ENCODE measurements at places on chromosomes 3 and 15.

GRCh38 chr3:83226751-83227150, 1465.3 kb upstream of the GBE1 start:
- DNase-seq: no peak

- no peak for DNase-seq
Observed at GRCh38 chr3:116770815-116771450, 61.4 kb downstream of the TUSC7 start.

- DNase-seq: no peak
Observed at GRCh38 chr3:40985195-40985594, 214.1 kb upstream of the CTNNB1 start.

DNA sequence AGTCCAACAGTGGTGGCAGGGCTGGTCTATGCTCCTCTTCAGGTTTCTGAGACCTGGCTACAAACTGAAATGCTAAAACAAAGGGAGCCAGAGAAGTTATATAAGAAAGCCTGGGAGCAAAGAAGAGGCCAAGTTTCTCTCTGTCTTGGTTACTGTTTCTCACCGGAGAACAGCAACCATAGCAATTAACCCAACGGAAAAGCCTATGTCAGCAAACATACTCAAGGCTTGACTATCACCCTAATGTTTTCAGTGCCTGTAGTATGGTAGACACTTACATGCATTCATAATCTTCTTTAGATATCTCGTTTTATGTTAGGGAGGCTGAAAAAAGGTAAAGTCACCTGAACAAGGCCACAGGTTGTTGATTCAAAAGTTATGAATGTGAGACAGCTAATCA, 86.3 kb upstream of the CLSTN2 start:
- DNase-seq: no peak

- peak; percentile 74 for DNase-seq
Observed at GRCh38 chr3:45911511-45912226, 25.3 kb downstream of the CCR9 start.

- DNase-seq: no peak
Observed at GRCh38 chr3:16739541-16740105, 134.4 kb upstream of the DAZL start.

GRCh38 chr3:13179181-13179580, 106.0 kb upstream of the IQSEC1 start:
- no peak for DNase-seq

- no peak for DNase-seq
Observed at GRCh38 chr15:54082836-54083492, 104.7 kb downstream of the UNC13C start.

DNA sequence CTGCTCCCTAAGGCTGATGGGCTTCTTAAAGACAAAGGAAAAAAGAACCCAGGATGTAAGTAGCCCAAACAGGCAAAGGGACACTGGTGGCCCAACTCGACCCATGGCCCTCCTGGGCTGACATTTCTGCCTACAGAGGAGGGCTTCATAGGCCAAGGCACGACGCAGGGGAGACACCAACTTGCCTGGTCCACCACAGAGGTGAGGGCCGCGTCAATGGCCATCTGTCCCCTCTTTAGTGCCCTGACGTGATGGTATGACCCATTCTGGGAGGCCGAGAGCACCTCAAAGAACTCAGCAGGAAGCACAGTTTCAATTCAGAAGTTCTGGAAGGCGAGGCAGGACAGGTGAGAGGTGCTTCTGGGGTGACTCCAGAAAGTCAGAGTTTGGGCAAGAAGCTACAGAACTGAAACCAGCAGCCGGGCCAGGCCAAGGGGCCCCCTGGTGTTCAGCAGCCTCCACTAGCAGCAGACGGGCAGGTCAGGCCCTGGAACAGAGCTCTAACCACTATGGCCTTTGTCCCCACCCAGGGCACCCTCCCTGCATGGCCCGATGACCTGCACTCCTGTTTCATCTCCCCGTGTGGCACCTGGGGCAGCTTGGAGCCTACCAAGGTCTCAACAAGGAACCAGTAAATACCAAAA, 45.1 kb downstream of the HMCES start:
- DNase-seq: no peak

DNA sequence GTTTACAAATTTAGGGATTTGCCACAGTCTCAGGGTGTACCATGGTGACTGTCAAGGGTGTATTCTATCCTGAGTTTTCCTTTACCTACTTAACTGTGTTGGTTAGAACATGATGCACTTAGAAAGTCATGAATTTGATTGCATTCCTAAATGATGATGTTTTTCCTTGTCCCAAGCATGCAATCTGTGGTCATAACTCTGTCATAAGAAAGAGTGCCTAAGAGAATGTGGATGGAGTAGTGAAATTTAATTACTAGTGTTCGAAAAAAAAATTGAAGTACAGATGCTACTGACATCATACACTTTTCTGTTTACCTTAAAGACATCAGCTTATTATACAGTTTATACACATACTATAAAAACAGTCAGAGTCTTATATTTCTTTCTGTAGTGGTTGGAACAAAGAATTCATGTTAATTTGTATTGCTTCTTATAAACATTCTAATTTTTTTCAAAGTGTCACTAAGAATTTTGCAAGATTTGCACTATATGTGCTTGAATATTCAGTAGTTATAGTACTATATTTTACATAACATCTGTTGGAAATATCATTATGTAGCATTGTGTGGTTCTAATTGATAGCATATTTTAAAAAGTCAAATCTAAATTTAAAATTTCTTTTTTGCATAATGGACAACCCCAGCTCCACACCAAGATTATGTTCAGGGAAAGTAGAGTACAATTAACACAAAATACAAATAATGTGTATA, 231.3 kb upstream of the KCNMB2 start:
- no peak for DNase-seq

DNA sequence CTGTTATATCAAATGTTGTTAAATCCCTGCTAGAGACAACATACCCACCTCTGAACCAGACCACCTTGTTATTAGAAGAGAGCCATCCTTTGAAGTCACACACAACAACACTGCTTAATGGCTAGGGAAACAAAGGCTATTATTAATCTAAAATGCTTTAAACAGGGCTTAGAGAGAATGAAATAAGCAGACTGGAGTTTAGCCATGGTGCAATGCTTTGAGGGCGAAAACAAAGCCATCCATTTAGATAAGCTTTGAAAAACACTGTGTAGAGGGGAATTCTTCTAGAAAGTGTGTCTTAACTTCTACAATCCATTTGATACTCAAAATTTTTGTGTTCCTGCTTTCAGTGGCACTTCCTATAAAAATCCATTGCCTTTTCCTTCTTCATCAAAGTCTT, 148.6 kb downstream of the IL5RA start:
- DNase-seq: no peak

DNA sequence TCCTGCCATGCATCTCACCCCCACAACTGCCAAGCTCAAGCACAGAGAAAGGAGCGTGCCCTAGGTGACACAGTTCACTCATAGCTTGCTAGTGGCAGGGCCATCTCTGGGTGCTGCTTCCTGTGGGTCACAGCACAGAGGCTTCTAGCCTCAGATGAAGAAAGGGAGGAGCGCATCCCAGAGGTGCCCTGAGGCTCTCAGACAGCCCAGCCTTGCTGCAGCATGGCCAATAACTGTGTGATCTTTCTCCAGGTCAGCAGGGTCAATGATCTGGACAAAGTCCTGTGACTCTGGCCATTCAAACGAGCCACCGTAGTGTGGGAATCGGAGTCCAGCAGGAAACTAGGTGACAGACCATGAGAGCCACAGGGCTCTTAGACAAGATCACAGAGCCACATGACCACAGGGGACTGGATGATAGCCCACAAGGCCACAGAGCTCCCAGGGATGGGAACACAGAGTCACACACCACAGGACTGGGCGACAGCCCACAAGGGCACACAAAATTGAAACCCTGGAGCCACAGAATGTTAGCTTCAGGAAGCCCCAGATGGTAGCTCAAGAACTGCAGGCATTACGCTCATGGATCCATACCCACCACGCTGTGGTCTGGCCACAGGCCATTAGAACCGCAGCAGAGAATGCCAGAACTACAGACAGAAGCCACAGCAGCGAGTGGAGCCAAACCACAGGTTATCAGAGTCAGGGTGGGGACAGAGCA, 25.9 kb upstream of the GRIP2 start:
- DNase-seq: no peak

DNA sequence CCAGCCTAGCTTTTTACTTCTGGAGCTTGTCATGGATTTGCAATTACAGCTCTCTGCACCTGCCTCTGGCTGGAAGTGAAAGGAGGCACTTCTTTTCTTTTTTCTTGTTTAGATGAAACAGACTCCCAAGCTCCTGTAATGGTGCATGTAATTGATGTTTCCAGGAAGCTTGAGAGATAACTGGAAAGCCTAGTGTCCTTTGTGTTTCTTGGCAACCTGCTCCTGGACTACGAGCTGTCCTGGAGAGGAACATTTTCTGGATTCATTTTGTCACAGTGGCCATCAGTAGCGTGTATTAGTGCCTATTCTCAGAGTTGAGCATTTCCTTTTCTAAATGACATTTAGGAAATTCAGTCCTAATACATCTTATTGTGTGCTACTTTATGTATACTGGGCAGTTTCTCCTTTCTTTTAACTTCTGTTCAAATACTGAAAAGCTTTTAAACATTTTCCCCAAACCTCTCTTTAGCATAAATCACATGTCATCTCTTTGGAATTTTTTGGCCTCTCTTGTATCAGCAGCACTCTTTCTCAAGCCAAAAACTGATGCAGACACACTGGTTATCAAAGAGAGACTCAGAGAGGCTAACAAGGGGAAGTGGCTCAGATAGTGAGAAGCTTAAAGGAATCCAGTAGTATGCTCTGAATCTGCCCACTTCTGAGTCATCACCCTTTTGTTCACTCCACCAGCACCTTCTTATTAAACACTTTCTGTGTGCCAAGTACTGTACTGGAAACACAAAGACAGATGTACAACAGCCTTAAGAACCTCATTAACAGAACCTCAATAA, 62.6 kb upstream of the SLC2A2 start:
- no peak for DNase-seq

GRCh38 chr15:99995543-99995942, 262.3 kb upstream of the LYSMD4 start:
- DNase-seq: peak; percentile 12

GRCh38 chr15:25514522-25514921, 75.7 kb upstream of the UBE3A start:
- no peak for DNase-seq

- DNase-seq: no peak
Observed at GRCh38 chr15:73024168-73024567, 28.1 kb upstream of the NEO1 start.

- DNase-seq: no peak
Observed at GRCh38 chr3:13325892-13326443, 94.2 kb downstream of the NUP210 start.

DNA sequence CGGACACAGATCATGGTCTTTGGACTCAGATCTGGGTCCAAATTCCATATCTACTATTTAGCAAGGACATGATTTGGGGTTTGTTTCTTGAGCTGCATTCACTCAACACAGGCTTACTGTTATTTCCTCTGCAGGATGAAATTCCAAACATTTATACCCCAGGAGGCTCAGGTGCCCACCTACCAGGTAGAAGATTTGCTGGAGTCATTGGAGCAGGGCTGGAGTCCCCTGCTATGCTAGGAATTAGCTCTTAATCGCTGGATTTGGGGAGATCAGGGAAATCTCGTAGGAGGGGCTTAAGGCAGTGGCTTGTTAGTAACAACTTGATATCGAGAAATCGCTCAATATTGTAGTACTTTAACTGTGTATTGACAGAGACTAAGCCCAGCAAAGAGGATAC, 193.0 kb downstream of the IL20RB start:
- DNase-seq: no peak

GRCh38 chr3:138578141-138578540, 15.9 kb downstream of the CEP70 start:
- no peak for DNase-seq

DNA sequence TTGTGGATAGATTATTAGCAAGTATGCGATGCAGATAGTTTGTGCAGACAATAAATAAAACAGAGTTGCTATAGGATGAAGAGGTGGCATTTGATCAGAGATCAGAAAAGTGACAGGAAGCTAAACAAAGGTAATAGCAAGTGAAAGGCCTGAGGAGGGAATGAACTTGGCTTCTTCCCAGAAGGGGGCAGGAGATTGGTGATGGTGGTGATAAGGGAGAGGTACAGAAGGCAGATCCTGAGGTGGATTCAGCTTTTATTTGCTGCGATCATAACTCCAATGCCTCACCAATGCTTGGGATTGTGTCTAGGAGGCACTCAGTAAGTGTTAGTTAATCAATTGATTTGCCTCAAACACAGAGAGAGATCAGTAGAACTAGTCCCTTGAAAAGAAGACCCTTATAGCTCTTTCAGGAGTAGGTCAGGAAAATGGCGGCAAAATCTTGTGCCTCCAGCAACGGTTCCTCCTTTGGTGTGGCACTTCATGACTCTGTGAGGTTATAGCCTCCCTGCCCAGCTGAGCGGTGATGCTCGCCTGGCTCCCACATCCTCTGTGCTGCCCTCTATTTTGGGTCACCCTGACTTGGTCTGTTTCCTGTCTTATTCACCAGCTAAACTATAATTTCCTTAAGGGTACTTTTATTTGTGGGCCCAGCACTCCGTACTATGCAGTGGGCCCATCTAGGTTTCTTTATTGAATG, 37.5 kb downstream of the TGFBR2 start:
- DNase-seq: no peak

GRCh38 chr3:47581835-47582234, 3.2 kb upstream of the CSPG5 start:
- no peak for DNase-seq

DNA sequence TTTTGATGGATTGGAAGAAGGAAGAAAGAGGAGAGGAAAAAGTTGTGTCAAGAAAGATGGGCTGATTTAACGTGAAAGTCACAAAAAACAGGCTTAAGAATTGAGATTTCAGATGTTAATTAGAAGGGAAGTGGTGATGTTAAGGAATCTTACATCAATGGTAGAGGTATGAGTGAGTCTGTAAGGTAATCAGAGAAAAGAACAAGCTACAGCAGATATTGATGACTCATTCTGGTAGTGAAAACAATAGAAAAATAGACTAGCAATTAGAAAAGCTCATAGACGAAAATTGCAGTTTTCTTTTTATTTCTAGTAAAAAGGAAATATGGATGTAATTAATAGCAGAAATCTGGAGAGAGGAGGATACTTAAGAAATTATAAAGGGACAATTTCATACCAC, 559.6 kb downstream of the MCTP2 start:
- DNase-seq: no peak

DNA sequence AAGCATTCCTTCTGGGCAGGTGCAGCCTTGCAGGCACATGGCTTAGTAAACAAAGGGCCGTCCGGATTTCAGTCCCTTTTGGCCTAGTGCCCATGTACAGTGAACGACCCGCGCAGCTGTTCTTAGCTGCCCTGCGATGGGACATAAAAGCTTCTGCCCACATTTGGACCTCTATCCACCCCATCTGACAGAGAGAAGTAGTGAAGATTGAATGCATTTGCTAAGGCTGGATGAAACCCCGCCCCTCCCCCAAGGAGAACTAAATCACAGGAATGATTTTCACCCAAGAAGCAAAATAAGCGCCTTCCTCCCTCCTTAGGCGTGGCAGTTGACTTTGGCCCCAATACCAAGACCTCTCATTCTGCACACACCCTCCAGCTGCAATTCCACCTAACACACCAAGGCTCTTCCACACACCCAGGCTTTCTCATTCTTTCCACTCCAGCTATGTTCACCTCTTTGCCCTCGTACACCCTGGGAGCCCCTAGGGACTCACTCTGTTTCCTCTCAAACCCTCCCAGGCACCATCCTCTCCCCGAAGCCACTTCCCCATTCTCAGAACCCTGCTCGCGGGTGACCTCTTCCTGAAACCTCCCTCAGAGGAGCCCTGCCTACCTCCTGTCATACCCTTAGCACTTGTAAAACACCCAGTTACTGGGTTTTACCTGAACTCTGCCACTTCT, 14.1 kb upstream of the HRH1 start:
- no peak for DNase-seq

GRCh38 chr3:21979706-21980105, 228.7 kb upstream of the ZNF385D start:
- no peak for DNase-seq
